HFF-Myc (cell line): ENCODE measurements at places on chromosomes 1 and 21.

- DNase-seq: no peak
Observed at GRCh38 chr1:91742848-91743292, 143.1 kb downstream of the TGFBR3 start.

DNA sequence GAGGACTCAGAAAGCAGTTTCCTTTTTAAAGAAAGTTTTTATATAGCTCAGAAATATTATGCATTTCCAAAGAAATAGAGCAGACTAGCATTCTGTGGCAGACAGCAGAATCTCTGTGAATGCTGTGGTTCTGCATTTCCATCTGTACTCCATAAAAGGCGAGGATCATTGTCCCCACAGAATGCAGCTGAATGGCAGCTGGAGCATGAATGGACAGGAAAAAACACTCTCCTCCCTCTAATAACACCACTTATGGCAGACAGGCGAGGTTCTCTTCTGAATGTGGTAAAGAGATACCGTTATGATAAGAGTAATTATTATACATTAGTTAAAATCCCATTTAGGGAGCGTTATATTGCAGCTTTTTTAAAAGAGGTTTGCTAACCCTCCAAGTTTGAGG is 81.4 kb upstream of the WLS start:
- DNase-seq: no peak

- no peak for DNase-seq
Observed at GRCh38 chr1:153358691-153358975, 979 bp downstream of the S100A9 start.

DNA sequence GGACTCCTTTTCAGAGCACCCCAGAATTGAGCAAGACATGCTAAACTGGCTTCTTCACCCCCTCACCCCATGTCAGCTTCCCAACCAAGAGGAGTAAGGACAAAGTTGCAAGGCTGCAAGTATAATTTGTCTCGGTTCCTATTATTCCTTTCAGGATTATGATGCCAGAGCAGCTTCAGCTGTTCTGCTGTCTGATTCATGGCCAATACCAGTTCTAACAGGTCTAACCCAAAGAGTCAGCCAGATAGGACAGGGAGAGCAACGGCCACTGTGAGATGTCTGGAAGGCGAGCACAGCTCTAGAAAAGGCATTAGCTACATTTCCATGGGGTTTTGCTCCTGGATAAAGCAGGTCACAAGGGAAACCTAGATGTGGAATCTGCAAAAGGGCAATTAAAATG is 53.3 kb upstream of the HOOK1 start:
- no peak for DNase-seq

DNA sequence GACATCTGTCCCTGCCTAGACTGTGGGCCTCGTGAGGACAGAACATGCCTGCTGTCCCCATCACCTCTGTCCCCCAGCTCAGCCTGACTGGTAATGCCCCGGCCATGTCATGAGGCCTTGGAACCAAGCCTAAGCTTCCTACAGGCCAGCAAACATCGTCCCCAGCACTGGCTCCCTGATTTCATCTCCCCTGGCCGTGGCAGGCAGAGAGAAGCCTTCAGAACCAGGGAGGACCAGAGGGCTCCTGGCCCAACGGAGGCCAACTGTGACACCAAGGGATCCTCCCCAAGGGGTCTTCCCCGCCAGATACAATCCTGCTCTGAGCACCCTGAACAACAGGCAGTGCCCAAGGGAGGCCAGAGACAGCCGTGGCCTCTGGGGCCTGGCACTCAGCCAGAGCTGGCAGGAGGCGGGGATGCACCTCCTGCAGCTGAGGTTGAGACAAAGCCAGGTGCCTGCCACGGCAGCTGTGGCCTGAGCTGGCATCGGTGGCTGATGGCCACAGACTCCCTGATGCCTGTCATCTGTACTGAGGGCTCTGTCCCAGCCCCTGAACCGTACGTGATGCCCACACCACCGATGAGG is 9.9 kb upstream of the NPHP4 start:
- no peak for DNase-seq

DNA sequence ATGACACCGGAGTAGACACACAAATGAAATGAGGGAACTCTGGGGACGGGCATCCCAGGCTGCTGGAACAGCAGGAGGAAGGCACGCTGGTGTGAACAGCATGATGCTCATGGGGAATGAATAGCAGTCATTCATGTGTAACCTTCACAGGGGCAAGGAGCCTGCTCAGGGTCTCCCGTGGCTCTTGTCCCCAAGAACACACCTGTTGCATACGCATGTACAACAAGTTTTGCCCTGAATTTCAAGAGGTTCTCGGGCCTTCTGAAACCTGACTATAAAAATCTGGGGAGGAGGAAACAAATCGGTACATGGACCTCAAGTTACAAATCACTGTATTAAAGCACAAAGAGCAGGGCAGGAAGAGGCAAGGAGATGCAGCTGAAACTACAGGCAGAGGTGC is 93.4 kb downstream of the RRAGC start:
- no peak for DNase-seq

DNA sequence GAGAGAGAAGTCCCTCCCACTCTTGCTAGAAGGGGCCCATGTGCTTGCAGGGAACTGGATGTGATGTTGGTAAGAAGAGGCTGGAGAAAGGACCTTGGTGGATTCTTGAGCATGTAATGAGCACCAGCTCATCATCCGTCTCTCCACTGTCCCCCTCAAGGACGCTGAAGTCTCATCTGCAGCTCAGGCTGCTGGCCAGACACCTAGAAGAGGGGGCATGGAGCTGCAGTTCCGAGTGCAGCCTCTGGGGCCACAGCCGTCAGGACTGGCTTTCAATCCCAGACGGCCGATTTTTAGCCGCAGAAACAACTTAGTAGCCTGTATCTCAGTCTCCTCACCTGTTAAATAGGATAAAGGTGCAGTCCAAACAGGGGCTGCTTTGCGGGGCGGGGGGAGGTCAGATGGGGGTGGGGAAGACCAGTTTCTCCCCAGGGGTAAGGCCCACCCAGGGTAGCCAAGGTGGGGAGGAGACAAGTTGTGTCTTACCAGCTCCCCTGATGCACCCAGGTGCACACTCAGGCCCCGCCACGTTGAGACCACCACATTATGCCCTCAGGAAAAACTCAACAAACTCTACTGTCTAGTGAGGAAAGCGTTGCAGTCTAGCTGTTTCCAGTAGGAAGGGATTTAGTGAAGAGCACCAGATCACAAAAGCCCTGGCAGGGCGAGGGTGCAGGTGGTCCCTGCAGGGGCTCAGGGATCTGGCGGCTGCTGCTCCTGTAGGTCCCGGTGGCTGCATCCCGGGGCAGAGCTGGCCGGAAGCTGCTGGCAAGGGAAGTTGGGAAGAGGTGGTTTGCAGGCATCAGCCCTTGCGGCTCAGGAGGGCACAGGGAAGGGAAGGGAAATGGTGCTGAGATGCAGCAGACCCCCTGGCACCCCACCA is 29.5 kb downstream of the LDLRAP1 start:
- no peak for DNase-seq
